ENCODE measurements at places on chromosomes 4 and X. TPM values are rescaled to one million over a fixed set of nuclear protein-coding genes. Genes with fewer than 3 reads are reported as not detected.

GRCh38 chr4:109432696-109433095, 919 bp upstream of the SEC24B start:
- DNase-seq, result no peak

GRCh38 chr4:31183256-31183655, 463.1 kb downstream of the PCDH7 start:
- no peak for DNase-seq

GRCh38 chrX:143240658-143241057, 214.9 kb downstream of the SPANXN4 start:
- DNase-seq, result no peak

DNA sequence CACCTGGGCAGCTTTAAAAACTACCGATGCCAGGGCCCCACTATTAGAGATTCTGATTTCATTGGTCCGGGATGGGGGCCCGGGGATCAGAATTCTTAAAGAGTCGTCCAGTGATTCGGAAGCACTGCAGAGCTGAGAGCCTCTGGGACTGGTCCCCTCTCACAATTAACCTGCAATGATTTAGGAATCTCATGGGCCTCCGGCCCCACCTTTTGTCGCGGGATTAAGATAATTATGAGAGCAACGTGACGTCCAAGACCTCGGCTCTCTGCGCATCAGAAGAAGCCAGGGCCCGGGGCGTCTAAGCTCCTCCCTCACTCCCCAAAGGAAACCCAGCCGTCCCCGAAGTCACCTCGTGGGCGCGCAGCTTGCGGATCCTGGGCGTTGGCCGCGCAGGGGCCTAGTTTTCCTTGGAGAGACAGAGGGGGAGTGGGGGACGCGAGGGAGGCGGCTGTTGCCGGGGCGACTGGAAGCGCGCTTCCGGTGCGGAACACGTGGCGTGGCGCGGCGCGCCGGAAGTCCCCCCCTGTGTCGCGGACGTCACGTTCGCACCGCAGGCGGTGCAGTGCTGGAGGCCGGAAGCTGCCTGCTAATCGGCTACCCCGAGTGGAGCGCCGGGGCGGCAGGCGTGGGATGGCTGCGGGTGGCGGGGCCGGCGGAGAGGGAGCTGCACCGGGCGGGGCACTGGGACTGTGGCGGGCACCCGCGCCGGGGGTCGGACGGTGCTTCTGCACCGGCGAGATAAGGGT, at the start of gene GEMIN8:
GEMIN8 (minus strand) TSS at position 468 of the 749 bp plus-strand sequence. CDS start 8,414 bp downstream, outside the sequence.
- peak; percentile 86 for DNase-seq

- no peak for DNase-seq
These were observed 46.4 kb upstream of the KCTD8 start for GRCh38 chr4:44494810-44495701.

DNA sequence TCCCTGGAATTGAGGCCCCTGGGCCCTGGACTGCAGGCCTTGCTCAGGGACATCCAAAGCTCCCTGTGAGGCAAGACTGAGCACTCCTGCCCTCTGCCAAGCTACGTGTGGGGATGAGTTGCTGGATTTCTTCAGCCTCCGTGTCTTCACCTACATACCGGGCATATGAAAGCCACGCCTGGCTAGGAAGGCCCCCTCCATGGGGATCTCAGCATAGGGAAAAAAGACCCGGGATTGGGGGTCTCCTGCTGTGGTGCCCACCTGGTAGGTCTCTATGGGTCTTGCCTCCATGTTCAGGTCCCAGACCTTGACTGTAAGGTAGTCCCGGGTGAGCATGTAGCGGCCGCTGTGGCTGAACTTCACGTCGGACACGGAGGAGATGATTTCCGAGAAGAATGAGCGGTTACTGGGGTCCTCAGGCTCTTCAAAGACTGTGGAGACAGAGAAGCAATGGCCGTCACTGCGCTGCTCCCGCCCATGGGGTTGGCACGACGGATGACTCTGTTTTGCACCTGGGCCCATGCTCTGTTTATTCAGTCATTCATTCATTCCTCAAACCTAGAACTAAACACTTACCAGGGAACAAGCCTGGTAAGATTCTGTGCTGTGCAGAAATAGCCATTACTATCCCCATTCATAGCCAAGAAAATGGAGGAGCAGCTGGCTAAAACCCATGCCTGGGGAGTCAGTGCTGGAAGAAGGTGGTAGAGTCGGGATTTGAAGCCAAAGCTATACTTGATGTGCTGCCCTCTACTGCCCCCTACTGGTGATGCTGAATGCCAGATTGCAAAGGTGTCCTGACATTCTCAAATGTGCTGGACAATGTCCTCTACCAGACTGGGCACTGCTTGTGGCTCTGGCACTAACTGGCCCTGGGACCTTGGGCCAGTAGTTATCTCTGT, 63.9 kb downstream of the WFS1 start:
- no peak for DNase-seq

DNA sequence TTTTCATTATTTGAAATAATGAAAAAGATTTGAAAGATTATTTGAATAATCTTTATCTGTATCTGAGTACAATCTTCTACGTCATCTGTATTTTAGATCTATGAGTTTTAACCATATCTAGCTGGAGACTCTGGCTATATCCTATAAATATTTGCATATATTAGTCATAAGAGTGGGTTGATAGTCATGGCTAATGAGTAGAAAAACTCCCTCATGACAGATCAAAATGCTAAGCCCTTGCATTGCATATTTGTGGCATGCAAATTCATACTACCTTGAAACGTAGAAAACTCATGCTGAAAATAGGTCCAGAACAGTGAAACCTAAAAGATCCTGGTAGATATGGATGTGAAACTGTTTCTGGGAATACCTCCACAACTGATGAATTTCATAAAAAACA, 291.3 kb downstream of the GALNTL6 start:
- DNase-seq, result no peak

DNA sequence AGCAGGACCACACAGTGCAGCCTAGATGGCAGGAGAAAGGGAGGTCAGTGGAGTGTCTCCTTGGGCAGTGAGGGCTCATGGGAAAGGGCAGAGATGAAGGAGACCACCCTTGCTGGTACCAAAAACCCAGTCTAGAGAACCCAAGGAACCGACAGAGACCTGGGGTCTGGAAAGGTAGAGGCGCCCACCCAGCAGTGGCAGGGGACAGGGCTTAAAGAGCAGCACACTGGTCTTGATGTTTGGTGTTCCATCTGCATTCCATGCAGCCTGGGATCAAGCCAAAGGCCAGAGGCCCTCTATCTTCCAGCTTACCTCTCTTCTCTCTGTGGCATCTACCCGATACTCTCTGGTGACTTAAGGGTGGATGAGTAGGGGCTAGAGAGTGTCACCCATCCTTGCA, 127.5 kb downstream of the PJA1 start:
- DNase-seq, result no peak

GRCh38 chr4:2246384-2247127, 4.6 kb upstream of the HAUS3 start:
- no peak for DNase-seq

The FOXR2 gene
- not detected for total RNA-seq

The DTHD1 gene
- not detected for total RNA-seq
